ENCODE measurements at places on chromosomes 1 and 21. TPM values are rescaled to one million over a fixed set of nuclear protein-coding genes. Genes with fewer than 3 reads are reported as not detected.

DNA sequence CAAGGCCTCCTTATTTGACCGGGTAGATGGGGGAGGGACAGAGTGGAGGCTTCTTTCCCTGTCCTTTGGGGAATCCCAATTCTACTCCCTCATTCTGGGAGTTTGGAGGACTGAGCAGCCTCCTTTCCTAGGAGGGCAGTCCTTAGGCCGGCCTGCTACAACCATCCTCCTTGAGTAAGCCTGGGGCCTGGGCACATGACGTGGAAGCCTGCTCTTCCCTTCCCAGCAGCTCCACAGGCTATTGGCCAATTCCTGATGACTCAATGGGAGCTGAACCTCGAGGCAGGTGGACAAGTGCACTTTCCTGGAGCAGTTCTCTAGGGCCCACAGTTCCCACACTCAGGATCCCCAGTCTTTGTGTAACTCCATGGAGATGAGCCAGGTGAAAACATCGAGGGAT lies 3.1 kb downstream of the KCNA10 start:
- ATAC-seq: no peak

The MSH4 gene
- total RNA-seq: 0.36 TPM

GRCh38 chr1:173426057-173426456 lies 51.1 kb upstream of the PRDX6 start:
- no peak for ATAC-seq

DNA sequence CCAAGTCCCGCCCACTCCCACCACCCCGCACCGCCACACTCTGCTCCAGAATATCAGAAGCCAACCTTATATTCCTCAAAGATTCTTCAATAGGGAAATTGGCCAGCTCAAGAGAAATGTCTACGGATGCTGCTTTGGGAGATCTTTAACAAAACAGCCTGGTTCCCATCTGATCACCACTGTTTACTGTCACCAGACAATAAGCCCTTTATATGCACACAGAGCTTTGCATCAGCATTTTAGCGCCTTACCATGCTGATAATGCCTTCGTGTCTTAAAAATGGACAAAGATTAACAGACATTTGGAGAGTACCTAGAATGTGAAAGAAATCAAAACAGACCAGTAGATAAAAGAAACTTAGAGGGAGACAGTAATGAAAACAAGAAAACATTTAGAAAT lies 141.7 kb upstream of the SYT6 start:
- no peak for ATAC-seq

The NBPF4 gene
- total RNA-seq: 0.08 TPM

The NAXE gene
- total RNA-seq: 80.4 TPM

- ATAC-seq: no peak
Measured at GRCh38 chr1:233834609-233835008, 69.9 kb upstream of the SLC35F3 start.

DNA sequence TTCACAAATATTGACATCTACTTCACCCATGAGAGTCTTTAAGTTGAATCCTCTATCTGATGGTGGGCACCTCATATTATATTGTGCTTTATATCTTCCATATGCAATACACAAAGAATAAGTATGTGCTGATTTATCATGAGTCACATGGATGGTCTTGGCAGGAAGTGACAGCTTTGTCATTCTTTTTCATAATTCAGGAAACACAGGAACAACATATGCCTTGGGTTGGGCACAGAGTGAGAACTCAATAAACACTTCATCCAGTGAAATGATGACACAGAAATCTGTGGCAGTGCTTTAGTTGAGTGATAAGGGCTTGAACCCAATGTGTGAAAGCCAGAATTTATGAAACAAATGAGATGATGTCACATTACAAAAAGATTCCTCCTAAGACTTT lies 41.2 kb downstream of the GADD45A start:
- ATAC-seq: peak; percentile 75

DNA sequence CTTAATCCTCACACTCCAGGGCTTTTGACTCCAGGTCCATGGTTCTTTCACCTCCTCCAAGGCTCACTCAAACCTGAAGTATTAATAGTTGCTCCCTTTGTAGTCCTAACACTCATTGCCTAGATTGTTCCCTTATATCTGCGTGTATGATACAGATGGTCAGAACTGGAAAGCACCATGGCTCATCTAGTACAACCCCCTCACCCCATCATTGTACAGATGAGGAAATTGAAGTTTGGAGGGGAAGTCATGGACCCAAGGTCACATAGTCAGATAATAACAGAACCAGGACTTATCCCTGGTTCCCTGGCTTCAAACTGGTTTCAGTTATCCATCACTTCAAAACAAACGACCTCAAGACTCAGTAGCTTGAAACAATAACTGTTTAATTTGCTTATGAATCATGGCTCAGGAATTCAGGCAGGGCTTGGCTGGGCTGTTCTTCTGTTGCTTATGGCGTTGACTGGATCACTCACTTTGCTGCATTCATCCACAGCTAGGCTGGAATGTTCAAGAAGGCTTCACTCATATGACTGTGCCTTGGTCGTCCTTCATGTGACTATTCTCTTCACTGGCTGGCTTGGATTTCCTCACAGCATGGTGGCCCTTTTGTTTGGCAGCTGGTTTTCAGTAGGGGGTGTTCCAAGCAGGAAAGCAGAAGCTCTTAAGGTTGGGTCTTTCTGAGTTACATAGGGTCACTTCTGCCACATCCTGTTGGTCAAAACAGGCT lies 5.0 kb downstream of the NOS1AP start:
- ATAC-seq: peak; percentile 70

- ATAC-seq: no peak
Measured at GRCh38 chr1:228752675-228753265, 17.5 kb downstream of the RHOU start.

DNA sequence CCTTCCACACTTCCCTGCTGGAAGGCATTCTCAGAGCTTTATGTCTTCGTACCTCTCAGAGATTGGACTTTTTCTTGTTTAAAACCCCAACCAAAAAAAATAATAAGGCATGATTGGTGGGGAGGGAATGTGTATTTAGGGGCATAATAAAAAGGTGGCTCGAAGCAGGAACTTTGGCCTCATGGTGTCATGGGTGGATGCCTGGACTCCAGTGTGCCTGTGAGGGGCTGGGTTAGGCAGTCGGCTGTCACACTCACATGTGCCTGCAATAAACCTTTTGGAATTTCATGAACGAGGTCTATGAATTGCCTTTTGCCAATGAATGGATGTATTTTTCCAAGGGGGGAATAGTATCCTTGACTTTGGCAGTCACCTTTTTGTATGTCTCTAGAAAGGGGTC lies 131.3 kb downstream of the EDEM3 start:
- no peak for ATAC-seq

The TMPRSS15 gene
- not detected for total RNA-seq

The NR0B2 gene
- total RNA-seq: not detected

DNA sequence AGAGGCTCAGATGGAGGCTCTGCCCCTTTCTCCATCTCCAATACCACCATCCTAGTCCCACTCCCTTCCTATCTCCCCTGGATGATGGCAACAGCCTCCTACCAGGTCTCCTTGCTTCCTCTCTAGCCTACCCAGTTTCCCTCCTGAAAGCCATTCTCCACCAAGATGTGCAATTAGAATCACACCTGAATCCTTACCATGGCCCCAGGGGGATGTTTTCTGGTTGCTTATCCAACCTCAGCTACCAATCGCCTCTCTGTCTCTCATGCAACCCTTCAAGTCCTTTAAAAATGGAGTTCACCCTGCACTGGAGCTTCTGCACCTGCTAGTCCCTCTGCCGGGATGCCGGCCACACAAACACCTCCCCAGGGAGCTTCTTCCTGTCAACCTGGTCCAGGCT lies 2.9 kb downstream of the RCAN1 start:
- ATAC-seq: no peak

The TENT5C gene
- total RNA-seq: 1.1 TPM

GRCh38 chr1:193184776-193185175 lies 1.6 kb downstream of the B3GALT2 start:
- ATAC-seq: no peak

The KCNE1 gene
- total RNA-seq: 0.28 TPM

DNA sequence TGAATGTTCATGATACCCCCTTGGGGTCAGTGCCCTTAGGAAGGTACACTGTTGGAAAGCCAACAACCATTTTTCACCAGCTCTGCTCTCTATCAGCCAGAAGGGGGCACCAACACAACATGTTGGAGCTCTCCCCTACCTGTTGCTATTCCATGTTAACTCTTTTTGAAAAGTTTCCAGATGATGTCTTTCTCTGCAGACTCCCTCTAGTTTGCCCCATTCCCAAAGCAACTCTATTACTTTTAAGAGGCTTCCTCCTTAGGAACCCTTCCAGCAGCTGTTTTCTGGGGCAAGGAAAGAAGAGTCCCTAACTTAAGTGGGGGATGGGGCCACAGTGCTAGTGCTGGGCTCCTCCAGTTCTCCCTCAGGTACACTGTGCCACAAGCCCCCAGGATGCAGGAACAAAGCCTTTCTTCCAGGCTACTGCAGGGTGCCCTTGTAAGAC lies 22.9 kb upstream of the NDC1 start:
- peak; percentile 72 for ATAC-seq

The PTPRU gene
- total RNA-seq: 6.2 TPM

The CCDC181 gene
- total RNA-seq: not detected

DNA sequence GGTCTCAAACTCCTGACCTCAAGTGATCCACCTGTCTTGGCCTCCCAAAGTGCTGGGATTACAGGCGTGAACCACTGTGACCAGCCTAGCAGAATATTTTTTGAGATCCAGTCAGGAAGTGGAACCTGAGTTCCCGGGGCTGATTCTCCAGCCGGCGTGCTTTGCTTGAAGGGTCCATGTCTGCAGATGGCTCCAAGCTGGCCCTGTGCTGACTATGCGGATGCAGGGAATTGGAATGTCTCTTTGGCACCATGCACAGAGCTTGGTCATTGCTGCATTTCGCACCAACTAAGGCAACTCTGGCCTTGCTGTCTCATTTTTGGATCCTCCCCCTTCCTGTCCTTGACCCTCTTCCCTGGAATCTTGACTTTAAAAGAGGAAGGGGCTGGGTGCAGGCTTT lies 28.1 kb downstream of the ARHGEF10L start:
- no peak for ATAC-seq

DNA sequence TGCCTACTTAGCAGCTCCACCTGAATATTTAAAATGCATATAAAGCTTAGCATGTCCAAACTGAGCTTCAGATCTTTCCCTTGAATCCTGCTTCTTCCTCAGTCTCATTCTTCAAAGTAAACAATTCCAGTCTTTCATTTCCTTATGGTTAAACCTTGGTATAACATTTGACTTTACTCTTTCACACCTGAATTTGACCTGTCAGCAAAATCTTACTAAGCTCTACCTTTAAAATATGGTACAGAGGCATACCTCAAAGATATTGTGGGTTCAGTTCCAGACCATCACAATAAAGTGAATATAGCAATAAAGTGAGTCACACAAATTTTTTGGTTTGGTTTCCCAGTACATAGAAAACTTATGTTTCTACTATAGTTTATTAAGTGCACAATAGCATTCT lies 42.5 kb upstream of the RNF11 start:
- no peak for ATAC-seq

- no peak for ATAC-seq
Measured at GRCh38 chr1:209380420-209380819, 203.1 kb upstream of the CAMK1G start.

The BEND5 gene
- total RNA-seq: 0.24 TPM

DNA sequence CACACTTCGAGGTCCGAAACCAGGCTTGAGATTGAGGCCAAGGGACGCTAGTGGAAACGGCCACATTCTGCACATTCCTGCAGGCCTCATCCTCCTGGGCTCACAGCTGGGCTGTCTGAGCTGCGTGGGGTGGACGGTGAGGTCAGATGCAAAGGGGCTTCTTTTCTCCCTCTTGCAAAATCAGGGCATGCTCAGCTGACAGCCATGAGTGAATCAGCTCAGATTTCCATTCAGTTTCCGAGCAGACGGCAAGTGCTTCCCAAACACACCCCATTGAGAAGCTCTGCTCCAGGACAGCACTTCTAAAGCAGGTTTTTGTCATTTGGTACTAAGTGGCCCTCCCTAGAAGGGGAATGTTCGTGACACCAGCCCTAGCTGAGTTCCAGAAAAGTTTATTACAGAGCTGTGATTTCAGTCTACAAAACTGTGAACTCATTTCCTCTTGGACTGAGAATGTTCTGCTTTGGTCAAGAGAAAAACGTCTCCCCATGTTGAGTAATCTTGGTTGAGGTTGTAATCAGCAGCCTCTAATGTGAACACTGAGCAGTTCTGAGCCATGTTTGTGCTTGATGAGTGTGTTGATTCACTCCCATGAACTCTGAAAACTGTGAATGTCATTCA lies 10.0 kb downstream of the PDPN start:
- peak; percentile 41 for ATAC-seq

- ATAC-seq: no peak
Measured at GRCh38 chr21:26072666-26073615, 97.6 kb downstream of the APP start.

The GJA9 gene
- total RNA-seq: 0.44 TPM

The LCE1A gene
- not detected for total RNA-seq

- ATAC-seq: no peak
Measured at GRCh38 chr1:242243472-242243871, 244.6 kb upstream of the MAP1LC3C start.

GRCh38 chr1:182713939-182714338 lies 29.6 kb upstream of the RGS8 start:
- no peak for ATAC-seq

DNA sequence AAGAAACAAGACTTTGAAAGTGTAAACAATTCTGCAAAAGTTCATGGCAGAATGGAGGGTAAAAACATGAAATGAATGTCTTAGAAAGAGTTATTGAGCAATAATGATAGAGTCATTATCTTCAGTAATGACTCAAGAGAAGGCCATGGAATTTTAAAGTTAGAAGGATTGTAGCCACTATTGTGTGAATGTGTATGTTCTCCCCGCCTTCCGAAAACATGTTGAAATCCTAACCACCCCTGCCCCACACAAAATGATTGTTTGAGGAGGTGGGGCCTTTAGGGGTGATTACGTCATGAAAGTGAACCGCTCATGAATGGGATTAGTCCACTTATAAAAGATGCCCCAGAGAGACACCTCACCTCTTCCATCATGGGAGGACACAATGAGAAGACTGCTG lies 93.8 kb upstream of the CCDC190 start:
- peak; percentile 46 for ATAC-seq

The CD5L gene
- not detected for total RNA-seq

DNA sequence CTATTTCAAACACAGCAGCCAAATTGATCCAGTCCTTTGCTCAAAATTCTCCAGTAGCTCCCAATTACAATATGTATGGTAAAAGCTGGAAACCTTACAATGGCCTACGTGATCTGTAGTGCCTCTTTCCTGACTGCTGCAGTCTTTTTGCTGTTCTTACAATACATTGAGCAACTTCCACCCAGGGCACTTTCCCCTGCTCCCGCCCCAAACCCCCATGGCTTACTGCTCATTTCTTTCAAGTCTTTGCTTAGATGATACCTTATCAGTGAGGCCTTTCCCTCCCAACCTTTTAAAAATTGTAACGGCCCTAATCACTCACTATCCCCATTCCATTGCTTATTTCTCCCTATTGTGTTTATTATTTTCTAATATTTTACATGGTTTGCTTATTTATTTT lies 43.9 kb upstream of the APOBEC4 start:
- ATAC-seq: no peak

GRCh38 chr1:86138746-86139145 lies 17.8 kb downstream of the COL24A1 start:
- no peak for ATAC-seq

The LRIG2 gene
- total RNA-seq: 8.1 TPM

- no peak for ATAC-seq
Measured at GRCh38 chr1:56939209-56939608, 26.6 kb downstream of the C8B start.

The THAP3 gene
- 6.4 TPM for total RNA-seq

The C1orf210 gene
- total RNA-seq: 15.2 TPM

The GJA5 gene
- 0.84 TPM for total RNA-seq
